ENCODE measurements at places on chromosomes 5 and 9.
A peak's percentile ranks its signal among the peaks of the same experiment; 100 is the strongest.

DNA sequence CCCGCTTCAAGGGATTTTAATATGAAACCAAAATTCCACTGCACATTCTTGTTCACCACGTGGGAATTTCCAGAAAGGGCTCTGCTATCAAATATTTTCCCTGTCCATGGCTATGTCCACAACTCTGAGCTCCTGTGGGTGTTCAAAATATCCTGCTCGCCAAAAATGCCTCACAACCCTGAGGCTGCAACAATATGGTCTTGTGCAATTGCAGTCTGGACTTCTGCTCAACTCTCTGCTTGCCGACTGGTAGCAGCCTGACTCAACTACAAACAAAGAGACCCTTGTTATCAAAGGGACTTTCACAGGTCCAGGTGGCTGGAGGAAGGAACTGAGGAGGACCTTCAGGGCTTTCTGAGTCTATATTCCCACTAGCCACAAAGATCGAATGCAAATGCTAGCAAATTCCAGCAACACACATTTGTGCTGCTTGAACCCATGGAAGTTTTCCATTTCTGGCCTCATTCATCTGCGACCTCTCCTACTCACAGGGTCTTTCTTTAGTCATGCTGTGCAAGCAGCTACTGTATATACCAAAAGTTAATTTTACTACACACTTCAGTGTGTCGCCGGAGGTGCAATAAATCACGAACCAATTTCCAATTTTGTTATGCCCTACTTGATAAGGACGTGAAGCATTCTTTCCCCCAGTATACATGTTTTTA lies 169.2 kb upstream of the SLC30A5 start:
- ATAC-seq = no peak

DNA sequence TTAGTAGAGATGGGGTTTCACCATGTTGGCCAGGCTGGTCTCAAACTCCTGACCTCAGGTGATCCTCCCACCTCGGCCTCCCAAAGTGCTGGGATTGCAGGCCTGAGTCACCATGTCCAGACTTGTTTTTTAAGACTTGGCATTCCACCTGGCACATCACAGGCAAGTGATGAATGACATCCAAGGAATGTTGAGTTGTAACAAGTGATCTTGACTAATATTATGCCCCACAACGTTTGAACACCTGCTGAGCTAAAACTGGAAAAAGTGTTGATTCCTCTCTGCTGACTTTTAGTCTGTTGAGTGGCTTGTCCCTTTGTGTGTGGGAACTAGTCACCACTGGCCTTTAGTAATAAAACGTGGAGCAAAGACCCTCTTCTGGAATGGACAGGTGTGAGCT lies 54.6 kb downstream of the SUB1 start:
- no peak for ATAC-seq

GRCh38 chr5:61790678-61791077 lies 458.6 kb downstream of the ZSWIM6 start:
- ATAC-seq = no peak

- no peak for ATAC-seq
Observed at GRCh38 chr9:134594078-134594941, 47.3 kb upstream of the COL5A1 start.

DNA sequence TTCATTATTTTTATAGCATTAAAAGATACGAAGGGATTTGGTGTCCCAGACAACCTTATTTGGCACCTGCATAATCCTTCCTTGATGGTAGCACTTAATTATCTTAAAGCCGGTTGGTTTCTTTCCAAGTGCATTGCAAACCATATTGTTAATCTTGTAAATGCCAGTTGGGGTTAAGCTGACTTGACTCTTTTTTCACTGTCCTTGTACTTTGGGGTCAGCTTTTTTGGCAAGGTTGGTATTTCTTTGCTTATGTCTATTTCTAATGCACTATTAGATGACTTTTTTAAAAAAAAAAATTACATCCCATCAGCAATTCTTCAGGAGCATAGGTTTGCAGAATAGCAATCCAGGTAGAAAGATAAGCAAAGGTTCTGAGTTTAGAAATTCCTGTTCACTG lies 466.8 kb upstream of the TLE4 start:
- ATAC-seq = no peak

DNA sequence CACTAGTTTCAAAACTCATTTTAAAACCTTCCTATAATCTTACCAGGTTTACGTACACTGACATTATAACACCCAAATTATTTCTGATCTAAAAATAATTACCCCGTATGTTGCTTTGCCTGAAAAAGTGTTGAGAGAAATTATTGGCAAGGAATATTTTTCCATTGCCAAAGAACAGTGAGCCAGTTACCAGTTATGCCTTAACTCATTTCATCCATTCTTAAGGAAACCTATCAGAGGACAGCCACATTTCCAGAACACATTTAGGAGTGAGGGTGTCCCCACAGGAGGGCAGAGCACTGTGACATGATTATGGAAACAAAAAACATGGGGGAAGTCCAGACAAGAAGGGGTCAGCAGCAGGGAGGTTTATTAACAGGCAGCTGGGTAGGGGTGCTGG lies 52.2 kb downstream of the GABBR2 start:
- ATAC-seq = no peak

- ATAC-seq = no peak
Observed at GRCh38 chr9:32423371-32423770, 38.9 kb downstream of the ACO1 start.

GRCh38 chr5:172659909-172660628 lies 19.0 kb downstream of the NEURL1B start:
- ATAC-seq = peak; percentile 90

GRCh38 chr9:34518896-34519295 lies 3.9 kb downstream of the ENHO start:
- ATAC-seq = no peak
